ENCODE measurements at places on chromosomes 16 and 17.
A peak's percentile ranks its signal among the peaks of the same experiment; 100 is the strongest.

DNA sequence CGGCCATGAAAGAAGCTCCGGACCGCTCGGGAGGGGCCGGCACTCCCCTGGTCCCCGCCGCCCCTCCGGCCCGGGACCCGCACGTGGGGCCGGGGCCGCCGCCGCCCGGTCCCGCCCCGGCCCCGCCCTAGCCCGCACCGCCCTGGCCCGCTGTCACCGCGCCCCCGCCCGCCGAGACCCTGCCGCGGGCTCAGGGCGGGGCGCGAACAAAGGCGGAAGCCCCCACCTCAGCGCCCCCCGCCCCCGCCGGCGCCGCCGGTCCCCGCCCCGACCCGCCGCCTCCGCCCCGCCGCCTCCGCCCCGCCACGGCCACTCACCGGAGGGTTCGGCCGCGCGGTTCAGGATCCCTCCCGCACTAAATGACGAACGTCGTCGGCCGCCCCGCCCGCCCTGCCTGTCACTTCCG, at the start of gene ARHGDIA:
Gene ARHGDIA (minus strand): TSS at position 357 of the 406 bp plus-strand sequence. CDS start 1,407 bp downstream, outside the sequence.
- no peak for DNase-seq

- DNase-seq: peak; percentile 40
These were observed 103.8 kb downstream of the RAB11FIP4 start for GRCh38 chr17:31495022-31495885.

- no peak for DNase-seq
These were observed 1.3 kb upstream of the CCDC92B start for GRCh38 chr17:2750721-2751120.

DNA sequence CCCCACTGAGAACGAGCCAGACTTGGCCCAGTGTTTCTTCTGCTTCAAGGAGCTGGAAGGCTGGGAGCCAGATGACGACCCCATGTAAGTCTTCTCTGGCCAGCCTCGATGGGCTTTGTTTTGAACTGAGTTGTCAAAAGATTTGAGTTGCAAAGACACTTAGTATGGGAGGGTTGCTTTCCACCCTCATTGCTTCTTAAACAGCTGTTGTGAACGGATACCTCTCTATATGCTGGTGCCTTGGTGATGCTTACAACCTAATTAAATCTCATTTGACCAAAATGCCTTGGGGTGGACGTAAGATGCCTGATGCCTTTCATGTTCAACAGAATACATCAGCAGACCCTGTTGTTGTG, 631 bp downstream of the BIRC5 start:
- no peak for DNase-seq

GRCh38 chr16:90008708-90009145, 10.5 kb downstream of the DBNDD1 start:
- no peak for DNase-seq

DNA sequence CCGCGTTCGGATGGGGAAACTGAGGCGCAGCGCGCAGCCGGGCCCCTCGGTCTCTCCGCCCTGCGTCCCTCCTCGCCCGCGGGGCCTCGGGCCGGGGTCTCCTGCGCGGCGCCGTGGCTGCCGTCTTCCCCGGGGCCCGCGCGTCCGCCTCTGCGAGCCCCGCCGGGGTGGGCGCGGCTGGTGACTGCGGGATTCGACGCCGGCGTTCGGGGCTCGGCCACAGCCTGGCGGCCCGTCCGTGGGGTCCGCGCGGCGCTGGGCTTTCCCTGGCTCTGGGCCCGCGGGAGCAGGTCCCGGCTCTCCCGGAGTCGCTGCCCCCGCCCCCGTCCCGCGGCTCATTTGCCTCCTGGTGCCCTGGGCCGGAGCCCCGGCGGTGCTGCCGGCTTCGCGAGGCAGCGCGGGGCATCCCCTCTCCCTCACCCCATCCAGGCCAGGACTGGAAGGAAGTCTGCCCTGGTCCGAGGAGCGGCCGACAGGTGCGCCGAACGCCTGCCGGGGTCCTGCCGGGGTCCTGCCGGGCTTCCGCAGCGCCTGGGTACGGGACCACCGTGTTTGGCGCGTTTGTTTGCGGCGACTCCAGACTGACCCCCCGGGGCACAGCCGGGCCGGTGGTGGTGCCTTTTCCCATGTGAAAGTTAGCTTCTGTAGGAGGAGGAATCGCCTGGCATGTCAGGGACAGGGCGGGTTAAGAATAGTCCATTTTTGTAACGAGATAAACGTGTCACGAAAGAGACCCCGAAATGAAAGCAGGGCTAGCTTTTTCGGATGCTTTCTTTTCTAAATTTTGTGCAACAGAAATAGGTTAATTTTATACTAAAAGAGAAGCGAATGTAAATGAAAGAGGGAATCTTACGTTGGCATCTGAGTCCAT, 671 bp downstream of the CHMP6 start:
- no peak for DNase-seq

DNA sequence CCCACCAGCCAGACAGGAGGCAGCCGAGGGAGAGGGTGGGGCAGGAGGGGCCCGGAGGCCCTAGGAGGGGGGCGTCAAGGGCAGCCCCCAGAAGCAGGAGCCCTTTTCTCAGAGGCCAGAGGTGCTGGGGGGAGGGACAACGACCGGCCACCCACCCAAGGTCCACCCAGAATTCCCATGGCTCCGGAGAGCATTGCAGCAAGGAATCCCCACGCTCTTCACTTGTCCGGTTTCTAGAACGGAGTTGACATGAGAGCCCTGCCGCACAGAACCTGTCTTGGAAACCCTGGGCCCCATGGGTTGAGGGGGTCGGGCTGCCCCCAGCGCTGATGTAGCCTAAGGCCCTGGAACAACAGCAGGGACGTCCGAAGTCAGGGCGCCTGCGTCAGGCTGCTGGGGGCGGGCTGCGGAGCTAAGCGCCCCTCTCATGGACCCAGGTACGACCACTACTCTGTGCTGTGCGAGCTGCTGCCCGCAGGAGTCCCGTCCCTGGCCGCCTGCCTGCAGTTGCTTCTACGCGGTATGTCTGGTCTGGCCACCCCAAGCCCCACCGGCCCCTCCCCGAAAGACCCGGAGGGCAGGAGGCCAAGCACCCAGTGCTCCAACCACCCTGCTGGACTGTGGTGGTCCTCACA, 11.2 kb downstream of the CYBC1 start:
- peak; percentile 74 for DNase-seq

DNA sequence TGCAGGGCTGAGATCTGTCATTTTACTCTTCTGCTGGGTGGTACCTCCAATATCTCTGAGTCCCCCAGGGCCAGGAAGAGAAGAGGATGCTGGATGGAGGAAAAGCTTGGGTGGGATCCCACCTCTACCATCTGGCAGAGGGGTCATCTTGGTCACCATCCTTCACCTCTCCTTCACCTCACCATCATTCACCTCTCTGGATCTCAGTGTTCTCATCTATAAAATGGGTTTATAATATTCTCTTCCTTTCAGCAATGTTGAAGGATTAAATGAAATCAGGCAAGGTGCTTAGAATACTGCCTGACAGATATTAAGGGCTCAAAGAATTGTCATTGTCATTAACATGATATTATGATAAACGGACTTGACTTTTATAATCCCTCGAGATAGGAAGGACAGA, 195.8 kb downstream of the SNX29 start:
- no peak for DNase-seq

DNA sequence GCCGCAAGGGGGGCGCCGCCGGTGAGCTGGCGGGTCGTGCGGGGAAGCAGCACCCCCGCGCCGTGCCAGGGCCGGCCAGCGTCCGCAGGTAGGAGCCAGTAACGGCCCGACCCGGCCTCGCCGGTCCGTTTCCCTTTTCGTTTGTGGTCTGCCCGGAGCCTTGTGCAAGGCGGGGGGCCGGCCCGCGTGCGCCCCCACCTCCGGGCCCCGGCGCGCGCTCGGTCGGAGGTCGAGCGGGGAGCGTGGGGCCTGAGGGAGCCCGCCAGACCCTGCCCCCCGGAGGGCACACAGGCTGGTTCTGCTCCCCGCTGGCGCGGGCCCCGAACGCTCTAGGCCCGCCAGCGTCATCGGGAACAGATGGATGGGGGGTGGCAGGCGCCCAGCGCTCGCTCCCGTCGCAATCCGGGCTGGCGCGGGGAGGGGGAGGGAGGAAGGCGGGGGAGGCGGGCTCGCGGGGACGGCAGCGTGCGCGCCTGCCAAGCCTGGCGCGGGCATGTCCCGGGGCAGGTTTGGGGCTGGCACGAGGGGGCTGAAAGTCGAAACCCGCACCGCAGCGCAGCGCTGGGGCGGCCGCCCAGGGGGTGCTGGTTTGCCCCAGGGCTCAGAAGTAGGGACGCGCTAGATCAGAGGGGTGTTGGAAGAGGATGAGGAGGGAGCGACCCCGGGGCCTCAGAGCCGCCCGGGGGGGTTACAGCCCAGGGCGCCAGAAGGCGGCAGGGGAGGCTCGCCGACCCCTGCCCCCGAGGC, 1.5 kb upstream of the GSE1 start:
- peak; percentile 83 for DNase-seq

- no peak for DNase-seq
These were observed 24.2 kb upstream of the HS3ST3B1 start for GRCh38 chr17:14276535-14277250.

DNA sequence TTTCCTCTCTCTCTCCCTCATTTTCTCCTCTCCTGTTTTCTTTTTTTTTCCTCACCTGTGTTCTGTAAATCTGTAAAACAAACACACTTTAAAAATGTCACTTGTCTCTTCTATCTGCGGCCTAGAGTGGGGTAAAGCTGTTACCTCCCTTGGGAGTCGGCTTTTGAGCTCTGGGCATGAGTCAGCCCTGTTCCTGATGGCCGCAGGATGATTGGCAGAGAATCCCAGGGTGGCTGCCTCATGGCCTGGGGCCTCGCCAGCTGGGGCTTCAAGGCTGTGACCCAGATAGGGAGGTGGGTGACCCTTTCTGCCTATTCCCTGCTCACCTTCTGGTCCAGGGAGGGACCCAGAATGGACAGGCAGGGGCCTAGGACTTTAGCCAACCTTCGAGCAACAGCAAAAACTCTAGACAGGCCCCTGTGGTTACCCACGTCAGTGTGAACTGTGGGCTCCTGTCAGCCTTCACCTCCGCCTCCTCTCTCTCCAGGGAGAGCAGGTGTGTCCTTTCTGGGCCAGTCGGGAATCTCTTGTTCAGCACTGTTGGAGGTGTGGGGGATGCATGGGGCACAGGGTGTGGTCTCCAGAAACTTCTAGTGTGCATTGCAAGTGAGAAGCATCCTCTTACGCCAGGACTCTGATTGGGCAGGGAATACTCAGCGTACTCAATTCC, 87.4 kb downstream of the RAP1GAP2 start:
- no peak for DNase-seq

DNA sequence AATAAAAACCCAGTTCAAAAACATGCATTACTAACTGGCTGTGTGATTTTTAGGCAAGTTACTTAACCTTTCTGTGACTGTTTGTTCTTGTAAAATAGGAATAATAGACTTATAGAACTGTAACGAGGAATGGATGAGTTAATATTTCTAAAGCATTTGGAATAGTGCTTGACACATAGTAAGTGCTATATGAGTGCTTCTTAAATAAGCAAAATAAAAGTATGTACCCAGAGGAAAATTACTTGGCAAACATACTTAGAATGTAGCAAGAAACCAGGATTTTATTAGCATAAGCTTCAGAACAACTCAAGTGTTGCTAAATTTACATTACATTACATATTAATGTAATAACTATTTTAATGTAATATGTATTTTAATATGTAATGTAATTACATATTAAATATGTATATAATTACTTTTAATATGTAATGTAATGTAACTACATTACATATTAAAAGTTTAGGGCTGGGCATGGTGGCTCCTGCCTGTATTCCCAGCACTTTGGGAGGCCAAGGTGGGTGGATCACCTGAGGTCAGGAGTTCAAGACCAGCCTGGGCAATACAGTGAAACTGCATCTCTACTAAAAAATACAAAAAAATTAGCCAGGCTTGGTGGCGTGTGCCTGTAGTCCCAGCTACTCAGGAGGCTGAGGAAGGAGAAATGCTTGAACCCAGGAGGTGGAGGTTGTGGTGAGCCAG, 14.2 kb downstream of the NFAT5 start:
- no peak for DNase-seq

DNA sequence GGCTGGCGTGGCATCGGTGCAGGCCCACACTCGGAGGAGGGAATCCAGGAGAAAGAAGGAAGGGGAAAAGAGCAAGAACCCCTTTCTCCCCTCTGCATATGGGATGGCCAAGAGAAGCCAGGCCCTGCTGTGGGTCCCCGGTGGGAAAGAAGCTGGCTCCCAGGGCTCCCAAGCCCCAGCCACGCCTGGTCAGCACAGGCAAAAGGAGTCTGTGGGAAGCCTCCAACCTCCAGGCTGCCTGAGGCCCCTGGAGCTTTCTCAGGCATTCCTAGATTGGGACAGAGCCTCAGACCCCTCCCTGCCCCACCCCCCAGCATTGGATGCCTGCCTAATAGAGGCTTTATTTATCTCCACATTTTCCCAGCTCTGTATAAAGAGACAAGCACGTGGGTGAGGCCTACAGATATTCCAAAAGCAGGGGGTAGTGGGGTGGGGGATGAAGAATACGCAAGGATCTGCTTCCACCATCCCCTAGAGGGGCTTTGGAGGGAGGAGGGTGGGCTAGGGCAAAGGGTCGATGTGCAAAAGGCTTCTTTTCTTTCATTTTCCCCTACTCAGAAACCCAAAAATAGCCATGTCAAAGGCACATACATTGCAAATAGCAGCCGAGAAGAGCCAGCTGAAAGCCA, 56.4 kb downstream of the MPRIP start:
- no peak for DNase-seq

DNA sequence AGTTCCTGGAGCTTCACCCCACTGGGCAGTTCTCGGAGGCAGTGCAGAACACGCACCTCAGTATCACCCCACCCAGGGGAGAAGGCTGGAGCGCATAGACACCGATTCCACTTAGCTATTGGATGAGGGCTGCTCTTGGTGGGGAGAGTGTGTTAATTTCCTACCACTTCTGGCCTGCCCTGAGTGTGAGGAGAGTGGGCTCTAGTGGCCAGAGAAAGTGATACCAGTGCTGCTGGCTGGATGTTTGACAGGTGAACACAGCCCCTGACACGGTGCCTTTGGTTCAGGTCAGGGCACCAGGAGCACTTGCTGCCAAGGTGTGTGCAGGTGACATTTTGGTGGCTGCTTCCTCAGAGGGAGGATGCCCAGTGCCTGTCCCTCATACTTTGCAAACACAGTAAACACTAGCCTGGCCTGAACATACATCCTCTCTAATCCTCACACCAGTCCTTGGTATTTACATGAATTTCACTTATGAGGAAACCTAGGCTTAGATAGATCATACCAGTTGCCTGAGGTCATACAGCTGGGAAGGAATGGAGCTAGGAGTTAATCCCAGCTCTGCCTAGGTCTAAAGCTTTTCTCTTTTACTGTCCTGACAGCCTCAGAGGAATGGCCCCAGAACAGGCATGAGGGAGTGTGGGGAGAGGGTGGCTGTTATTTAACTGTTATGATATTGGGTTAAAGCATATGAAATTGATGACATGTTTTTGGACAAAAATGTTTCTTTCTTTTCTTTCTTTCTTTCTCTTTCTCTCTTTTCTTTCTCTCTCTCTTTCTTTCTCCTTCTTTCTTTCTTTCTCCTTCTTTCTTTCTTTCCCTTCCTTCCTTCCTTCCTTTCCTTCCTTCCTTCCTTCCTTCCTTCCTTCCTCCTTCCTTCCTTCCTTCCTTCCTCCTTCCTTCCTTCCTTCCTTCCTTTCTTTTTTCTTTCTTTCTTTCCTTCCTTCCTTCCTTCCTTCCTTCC, 21.0 kb upstream of the ITGAX start:
- DNase-seq: no peak

- no peak for DNase-seq
These were observed 17.0 kb upstream of the RFFL start for GRCh38 chr17:35080536-35080935.

Data from upper lobe of left lung (tissue), 6 donors.